Body of pancreas (tissue), 4 donors: ENCODE measurements at places on chromosomes 4 and X.

GRCh38 chrX:123899701-123900100 is 39.8 kb downstream of the XIAP start:
- H3K36me3 ChIP-seq = no peaks in the 10 kb centered on the region
- H3K4me3 ChIP-seq = no peak overlapping the region
- DNase-seq = no peak
- no peak overlapping the region for H3K27ac ChIP-seq

DNA sequence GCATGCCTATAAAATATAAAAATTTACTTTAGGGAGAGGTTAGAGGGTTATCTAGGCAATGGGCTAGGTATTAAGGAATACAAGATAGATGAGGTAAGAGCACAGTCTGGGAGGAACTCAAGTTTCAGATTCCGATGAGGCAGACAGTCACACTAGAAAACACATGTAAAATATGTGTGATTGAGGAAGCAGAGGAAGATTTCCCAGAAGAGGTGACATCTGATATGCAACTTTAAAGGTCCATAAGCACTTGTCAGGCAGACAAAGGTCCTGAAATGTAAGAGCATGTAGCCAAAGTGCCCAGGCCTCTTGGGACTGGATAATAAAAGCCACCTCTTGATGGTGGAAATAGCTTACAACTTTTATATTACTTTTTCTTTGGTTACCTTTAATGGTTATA is 81.1 kb upstream of the AADAT start:
- H3K4me1 ChIP-seq = no peaks in the 10 kb centered on the region
- H3K27ac ChIP-seq = no peak overlapping the region
- H3K36me3 ChIP-seq = no peaks in the 10 kb centered on the region

GRCh38 chr4:123430031-123430430 is 33.4 kb downstream of the SPRY1 start:
- no peak overlapping the region for H3K27ac ChIP-seq
- no peaks in the 10 kb centered on the region for H3K36me3 ChIP-seq
- no peaks in the 10 kb centered on the region for H3K4me1 ChIP-seq
- H3K27me3 ChIP-seq = no peaks in the 10 kb centered on the region
- no peak overlapping the region for H3K4me3 ChIP-seq
- DNase-seq = no peak

GRCh38 chr4:186781032-186781917 is 57.6 kb upstream of the FAT1 start:
- H3K27ac ChIP-seq = no peak overlapping the region
- peaks cover 5% of the 10 kb centered on the region for H3K4me1 ChIP-seq
- H3K27me3 ChIP-seq = no peaks in the 10 kb centered on the region
- no peak for DNase-seq
- no peaks in the 10 kb centered on the region for H3K36me3 ChIP-seq

DNA sequence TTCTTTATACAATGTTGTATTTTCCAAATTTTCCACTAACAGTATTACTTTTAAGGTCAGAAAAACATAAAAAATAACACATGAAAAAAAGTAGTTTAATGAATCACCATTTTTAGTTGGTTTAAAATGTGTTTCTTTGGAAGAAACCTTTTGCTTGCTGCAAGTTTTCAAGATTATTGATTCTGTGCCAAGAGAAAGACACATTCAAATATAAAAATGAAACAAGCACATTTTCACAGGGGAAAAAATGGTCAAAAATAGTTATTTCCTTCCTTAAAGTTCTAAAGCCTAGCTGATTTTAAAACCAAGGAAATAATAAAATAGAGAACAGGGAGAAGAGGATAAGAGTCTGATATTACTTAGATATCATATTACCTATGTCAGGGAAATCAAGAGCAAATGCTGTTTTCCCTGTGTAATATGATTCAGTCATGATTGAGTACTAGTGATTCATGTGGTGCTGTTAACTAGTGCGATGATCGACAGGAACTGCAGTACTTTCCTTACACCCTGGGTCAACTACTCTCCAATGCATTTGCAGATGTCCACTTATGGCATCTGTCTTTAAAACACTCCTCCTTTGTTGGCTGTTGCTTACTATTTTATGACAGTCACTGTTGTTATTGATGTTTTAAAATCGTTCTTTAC is 103.8 kb downstream of the CAMK2D start:
- no peak overlapping the region for H3K4me3 ChIP-seq
- no peaks in the 10 kb centered on the region for H3K27me3 ChIP-seq

- H3K27me3 ChIP-seq = no peaks in the 10 kb centered on the region
- H3K36me3 ChIP-seq = no peaks in the 10 kb centered on the region
- H3K27ac ChIP-seq = no peak overlapping the region
- peaks cover 24% of the 10 kb centered on the region for H3K4me1 ChIP-seq
These were observed 366.6 kb downstream of the GASK1B start for GRCh38 chr4:157806184-157806583.

DNA sequence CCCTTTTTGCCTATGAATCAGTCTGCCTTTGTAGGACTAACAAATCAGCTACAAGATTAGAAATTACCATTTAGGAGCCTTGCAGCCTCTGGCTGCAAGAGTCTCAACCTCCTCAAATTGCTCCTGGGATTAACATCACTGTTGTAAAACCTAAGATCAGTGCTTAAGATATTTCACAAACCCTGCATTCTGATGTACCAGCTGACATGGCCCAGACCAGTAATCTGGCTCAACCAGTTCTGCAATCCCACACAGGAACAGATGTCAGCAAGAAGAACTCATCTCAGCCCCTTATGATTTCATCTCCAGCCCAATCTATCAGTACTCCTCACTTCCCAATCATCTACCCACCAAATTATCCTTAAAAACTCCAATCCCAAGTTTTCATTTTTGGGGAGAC is 32.5 kb upstream of the AADAT start:
- no peaks in the 10 kb centered on the region for H3K27me3 ChIP-seq
- no peaks in the 10 kb centered on the region for H3K4me1 ChIP-seq
- DNase-seq = no peak
- H3K4me3 ChIP-seq = no peak overlapping the region
- no peaks in the 10 kb centered on the region for H3K36me3 ChIP-seq

DNA sequence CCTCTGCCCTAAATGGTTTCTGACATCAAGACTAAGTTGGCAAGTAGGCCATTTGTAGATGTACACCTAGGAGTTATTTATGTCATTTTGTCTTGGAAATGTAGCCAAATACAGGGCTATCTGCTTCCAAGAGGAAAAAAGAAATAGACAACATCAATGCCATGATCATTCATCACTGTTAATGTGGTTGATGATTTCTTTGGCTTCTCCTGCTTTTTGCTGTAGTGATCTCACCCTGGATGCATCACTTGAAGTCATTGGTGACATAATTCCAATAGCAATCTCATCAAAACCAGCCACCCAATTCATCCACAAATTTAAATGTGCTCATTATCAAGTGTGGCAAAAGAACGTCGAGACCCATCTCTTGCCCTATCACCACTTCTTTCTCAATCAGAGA is 222.6 kb upstream of the PPARGC1A start:
- H3K27ac ChIP-seq = no peak overlapping the region
- no peak for DNase-seq
- H3K4me1 ChIP-seq = no peaks in the 10 kb centered on the region
- H3K36me3 ChIP-seq = no peaks in the 10 kb centered on the region
- H3K4me3 ChIP-seq = no peak overlapping the region
- no peaks in the 10 kb centered on the region for H3K27me3 ChIP-seq

DNA sequence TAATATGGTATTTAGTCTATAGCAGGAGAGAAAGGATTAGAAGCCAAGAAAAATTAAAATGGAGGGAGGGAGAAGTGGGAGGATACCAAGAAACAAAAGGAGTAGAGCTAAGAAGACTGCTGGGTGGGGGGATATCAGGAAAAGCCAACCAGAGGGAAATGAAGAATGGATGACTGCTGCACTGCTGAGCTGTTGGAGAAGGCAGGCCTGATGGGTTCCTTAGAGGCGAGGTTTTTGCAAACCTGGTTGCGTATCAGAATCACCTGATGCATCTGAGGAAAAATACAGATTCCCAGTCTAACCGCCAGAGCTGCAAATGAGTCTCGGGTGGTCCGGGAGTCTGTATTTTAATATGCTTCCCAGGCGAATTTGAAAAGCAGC is 1.5 kb downstream of the PGRMC1 start:
- no peaks in the 10 kb centered on the region for H3K27me3 ChIP-seq
- no peaks in the 10 kb centered on the region for H3K36me3 ChIP-seq
- no peak overlapping the region for H3K27ac ChIP-seq
- peaks cover 30% of the 10 kb centered on the region for H3K4me1 ChIP-seq

DNA sequence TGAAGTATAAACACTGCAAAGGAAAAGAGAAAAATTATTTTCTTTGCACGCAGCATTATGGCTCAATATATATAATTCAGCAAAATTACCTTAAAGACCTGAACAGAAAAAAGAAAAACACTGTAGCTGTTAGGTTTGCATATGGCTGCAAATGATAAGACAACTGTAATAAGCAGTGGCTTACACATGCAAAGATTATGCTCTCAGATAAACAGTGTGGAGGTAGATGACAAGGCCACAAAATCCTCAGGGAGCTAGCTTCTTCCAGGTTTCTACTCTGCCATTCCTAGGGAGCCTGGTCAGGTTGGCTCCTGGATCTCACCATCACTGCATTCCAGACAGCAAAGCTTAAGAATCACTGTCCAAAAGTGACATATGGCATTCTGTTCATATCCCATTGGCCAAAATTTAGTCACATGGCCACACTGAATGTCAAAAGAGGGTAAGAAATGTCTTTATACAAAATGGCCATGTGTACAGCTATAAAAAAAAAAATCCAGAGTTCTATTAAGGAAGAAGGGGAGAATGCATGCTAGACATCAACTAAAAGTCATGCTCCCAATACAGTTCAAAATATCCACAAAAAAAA is 195.2 kb upstream of the SLC7A11 start:
- H3K36me3 ChIP-seq = no peaks in the 10 kb centered on the region
- H3K4me3 ChIP-seq = no peak overlapping the region
- no peaks in the 10 kb centered on the region for H3K4me1 ChIP-seq
